ENCODE measurements at places on chromosomes 3 and 15.

GRCh38 chr15:31488437-31489204, 162.0 kb downstream of the KLF13 start:
- peak; percentile 38 for DNase-seq

GRCh38 chr15:90463381-90463780, 66.3 kb upstream of the CRTC3 start:
- no peak for DNase-seq

DNA sequence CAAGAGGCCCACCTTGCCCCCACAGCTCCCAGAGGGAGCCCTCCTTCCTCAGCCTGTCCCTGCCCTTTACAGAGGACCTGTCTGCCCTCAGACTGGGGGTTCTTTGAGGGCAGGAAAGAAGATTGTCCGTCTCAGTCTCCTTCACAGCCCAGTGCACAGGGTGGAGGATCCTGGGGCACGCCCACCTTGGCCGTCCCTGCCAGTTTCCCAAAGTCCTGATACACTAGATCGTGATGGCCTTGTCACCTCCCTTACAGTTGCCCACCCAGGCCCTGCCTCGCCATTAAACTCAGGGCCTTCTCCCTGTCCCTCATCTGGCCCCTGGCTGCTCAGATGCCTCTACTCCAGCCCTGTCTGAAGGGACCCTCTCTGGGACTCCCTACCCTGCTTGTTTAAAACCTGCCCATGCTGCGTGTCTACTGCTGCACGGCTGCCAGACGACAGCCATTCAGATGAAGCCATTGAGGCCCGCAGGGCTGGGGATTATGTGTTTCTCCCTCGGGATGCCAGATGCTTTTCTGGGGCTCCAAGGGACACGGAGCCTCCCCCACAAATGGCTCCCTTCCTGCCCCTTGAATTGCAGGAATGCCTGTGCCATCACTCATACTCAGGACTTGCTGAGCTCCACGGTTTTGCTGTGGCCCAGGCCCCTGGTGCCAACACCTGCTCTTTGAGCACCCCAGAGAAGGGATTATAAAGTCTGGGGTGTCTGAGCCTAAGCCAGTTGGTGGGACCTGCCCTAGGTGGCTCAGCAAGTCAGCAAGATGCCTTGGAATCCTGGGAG, 27.8 kb downstream of the ACSBG1 start:
- no peak for DNase-seq

DNA sequence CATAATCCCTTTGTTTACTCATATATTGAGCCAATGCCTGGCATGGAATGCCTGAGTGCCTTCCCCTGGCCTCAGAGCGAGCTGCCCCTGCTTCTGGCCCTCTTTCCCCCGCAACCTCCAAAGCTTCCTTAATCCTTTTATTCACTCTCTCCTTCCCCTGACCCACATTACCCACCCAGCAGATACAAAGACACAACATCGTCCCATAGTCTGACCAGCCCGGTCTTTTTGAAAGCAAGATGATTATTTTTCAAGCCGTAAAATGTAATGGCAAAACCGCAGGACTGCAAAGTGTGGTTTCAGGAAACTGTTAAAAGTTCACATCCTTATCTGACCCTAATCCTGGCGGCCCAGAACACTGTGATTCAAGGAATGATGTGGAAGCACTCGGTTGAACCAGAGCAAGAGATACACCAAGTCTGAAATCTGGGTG, 78.4 kb upstream of the LRTM1 start:
- no peak for DNase-seq

DNA sequence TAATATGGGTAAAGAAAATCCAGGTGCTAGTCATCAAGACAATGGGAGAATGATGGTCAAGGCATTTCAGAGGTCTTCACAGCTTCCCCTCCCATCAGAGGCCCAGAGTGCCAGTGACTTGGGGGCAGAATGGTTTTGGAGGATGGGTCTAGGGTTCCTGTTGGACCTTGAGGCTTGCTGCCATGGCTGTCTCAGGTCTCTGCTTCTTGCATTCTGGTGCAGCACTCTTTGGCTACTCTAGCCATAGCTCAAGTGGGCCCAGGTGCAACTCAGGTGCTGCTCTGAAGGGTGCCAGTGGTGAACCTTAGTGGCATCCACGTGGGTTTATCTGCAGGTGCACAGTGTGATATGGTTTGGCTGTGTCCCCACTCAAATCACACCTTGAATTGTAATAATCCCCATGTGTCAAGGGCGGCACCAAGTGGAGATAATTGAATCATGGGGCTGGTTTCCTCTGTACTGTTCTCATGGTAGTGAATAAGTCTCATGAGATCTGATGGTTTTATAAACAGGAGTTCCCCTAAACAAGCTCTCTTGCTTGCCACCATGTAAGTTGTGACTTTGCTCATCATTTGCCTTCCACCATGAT, 48.5 kb upstream of the PEX5L start:
- no peak for DNase-seq

GRCh38 chr15:80099241-80099640, 39.8 kb downstream of the ZFAND6 start:
- no peak for DNase-seq

All from caudate nucleus (tissue), 63 donors.